Aortic smooth muscle cell (primary cell): ENCODE measurements at places on chromosomes 6 and 20. TPM values are rescaled to one million over a fixed set of nuclear protein-coding genes. Genes with fewer than 3 reads are reported as not detected.

Gene EGFL8
- 1.2 TPM in 2 replicates for total RNA-seq

Gene TCF21
- total RNA-seq, result 0.81 and 2.1 TPM in 2 replicates

Gene FAM83C
- total RNA-seq, result not detected in 2 replicates

Gene SPAG4
- 4.9 and 5.2 TPM in 2 replicates for total RNA-seq

Gene TGM2
- total RNA-seq, result 592 and 749 TPM in 2 replicates

Gene XRN2
- 85.5 and 91.6 TPM in 2 replicates for total RNA-seq

Gene THBD
- total RNA-seq, result 123 and 293 TPM in 2 replicates

Gene DUSP15
- 1.6 and 2.5 TPM in 2 replicates for total RNA-seq

Gene CFAP206
- total RNA-seq, result 0.31 and 0.79 TPM in 2 replicates
